ENCODE measurements at places on chromosomes 5 and 9.

DNA sequence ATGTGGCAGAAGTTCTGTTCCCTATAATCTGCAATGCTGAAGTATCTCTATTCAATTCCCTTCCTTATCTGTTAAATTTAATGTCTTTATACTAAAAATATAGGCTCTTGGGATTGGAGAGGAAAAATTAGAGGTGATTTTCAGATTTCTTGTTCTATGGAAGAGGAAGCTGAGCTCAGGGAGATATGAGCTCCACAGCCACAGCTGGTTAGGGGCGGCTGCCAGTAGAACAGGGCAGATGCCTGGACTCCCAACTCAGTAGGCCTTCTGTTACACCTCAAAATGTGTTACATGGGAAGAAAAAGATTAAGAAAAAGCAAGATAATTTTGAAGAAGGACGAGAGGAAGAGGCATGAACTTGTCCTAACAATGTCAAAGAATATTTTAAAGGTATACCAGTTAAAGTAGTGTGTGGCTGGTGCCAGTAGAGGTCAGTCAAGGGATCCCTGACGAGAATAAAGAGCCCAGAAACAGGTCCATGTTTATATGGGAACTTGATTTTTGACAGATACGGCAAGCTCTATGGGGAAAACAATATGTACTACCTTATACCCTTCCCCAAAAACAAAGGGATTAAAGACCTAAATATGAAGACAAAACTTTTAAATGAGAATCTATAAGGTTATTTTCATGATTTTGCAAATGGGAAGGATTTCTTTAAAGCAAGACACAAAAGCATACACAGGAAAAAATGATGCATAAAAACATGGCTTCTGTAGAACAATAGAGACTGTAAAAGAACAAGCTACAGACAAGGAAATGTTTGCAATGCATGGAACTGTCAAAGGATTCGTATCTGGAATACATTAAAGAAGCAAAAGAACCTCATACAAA lies 28.7 kb downstream of the DNAJC21 start:
- DNase-seq, result peak; percentile 17

DNA sequence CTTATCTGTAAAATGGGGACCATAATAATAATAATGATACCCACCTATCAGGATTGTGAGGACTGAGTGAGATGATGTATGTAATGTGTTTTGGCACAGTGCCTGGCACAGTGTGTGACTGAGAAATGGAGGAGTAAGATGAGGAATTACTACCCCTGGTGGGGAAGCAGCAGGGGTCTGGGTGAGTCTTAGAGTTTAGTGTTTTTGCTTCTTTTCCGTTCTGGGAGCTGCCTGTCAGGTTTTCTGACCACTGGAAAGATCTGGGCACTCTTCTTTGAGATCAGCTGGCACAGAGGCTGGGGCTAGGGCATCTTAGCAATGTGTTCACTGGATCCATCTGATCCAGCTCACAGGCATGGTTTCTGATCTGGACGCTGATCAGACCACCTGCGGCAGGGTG lies 8.5 kb downstream of the LCP2 start:
- DNase-seq, result no peak

DNA sequence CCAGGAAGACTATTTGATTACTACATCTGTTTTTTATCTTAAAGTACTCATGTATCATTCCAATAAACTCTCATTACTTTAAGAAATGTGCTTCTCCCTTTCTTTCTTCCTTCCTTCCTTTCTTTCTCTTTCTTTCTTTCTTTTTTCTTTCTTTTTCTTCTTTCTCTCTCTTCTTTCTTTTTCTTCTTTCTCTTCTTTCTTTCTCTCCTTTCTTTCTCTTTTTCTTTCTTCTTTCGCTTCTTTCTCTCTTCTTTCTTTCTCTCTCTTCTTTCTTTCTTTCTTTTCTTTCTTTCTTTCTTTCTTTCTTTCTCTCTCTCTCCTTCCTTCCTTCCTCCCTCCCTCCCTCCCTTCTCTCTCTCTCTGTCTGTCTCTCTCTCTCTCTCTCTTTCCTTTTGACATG lies 298.6 kb upstream of the ANKH start:
- no peak for DNase-seq

DNA sequence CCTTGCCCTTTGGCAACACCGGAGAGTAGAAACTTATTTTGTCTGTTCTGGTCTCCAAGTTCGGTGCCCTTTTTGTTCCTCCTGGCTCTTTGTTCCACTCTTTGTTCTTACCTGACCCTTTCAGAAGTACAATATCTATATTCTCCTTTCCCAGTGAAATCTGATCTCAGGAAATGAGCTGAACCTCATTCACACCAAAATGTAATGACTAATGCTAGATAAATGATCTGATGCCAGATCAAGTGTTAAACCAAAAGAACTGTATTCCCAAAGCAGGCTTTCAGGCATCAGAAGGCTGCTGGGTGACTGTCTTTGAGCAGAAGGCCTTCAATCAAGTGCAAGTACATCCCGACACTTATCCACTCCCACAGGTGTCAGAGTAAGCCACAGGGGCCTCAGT lies 156.4 kb downstream of the SPOCK1 start:
- DNase-seq, result no peak

DNA sequence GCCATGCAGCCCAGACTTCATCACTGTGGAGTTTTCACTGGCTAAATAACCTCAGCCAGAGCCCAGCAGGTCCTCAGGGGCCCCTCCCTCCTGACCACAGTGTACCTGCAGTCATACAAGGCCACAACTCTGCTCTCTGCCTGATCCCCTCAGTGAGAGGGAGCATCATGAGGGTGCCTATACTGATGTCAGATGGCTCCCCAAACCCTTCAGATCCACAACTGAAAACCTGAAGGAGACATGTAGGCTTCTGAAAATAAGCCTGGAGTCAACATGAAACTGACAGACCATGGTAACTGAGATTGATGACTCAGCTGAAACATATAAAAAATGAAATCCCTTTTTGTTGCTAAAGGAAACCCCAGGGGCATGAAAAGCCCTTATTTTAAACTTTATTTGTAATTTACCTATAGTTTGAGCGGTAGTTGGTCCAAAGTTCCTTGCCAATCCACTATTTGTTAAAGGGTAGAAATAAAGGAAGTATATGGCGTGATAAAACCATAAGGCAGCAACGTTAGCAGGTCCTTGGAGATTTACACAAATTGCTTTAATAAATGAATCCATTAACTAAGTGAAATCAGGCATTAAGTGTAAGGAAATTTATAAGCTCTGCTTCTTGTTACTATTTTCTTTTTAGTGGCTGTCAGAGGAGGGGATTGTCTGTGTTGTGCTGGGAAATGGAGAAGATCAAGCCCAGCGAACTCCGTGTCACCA lies 68.3 kb downstream of the FGF1 start:
- no peak for DNase-seq

DNA sequence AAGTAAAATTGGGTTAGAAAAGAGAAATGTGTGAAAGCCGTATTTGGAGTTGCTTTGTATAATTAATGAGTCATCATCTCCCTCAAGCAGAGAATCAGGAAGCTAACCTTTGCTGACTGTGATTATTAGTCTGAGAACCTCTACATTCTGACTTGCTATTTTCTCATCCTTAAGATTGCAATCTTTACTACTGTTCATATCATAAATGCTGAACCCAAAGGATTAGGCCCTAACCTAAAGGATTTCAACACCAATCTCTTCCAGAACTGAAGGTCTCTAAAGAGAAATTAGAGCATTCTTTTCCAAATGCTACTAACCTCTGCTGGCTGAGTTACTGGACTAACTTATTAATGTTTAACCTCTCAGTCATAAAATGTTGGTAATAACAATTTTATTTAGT lies 538.1 kb upstream of the MEF2C start:
- DNase-seq, result no peak

DNA sequence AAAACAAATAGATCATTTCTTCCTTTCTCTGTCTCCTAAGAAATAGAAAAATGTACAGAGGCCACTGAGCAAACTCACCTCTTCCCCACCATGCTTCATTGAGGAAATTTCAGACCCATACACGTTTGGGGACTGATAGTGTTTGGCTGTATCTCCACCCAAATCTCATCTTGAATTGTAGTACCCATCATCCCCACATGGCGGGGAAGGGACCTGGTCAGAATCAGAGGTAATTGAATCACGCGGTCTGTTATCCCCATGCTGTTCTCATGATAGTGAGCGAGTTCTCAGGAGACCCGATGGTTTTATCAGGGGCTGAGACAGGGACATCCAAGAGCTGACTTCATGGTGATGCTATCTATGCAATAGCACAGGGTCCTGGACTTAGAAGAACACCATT lies 1655.8 kb downstream of the MAT2B start:
- DNase-seq, result no peak

GRCh38 chr5:43997647-43998272 lies 391.5 kb downstream of the FGF10 start:
- no peak for DNase-seq

DNA sequence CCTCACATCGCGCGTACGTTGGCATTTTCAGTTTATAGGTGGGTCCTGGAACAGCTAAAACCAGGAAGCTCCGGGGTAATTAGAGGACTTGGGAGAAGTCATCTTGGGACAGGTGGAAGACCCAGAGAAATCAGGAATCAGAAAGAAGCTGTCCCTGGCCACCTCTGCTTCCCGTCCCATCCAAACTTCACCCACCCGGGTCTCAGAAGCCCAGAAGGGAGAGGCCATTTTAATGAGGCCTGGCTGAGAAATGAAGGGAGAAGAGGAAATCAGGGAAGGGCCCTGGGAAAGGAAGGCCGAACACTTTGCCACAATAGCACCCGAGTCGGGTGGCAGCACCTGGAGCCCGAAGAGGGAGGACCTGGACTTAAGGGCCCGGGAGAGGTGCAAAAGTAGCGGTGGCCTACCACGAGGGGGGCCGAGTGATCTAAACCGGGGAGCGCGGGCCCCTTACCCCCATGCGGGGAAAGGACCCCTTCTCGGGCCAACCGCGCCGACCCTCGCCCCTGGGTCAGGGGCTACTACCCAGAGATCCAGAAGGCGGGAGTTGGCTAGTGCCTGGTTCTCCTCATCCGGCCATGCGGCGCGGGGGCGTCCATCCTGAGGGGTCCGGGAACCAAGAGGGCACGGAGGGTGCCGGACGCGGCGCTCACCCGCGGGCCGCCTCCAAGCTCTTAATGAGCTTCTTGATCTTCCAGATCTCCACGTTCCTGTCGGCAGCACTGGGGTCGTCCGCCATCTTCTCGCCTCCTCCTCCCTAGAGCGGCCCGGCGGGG lies 668 bp downstream of the ETF1 start:
- DNase-seq, result no peak

- no peak for DNase-seq
Measured at GRCh38 chr5:119426057-119426456, 26.2 kb upstream of the HSD17B4 start.

DNA sequence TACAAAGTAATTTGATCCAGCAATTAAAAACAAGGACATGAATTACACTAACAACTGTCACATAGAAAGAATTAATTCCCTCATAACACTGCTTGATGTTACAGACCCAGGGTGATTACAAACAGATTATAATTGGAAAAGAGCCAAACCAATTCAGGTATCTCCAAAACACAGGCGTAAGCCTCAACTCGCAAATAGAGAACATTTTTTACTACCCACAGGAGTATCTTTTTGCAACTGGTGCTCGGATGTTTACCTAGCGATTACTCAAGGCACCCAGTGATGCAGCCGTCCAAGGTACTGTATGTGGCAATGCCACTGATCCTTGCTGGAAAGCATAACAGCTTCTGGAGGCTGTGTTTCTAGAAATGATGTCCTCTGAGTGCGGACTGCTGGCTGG lies 386.1 kb upstream of the KIF2A start:
- DNase-seq, result no peak

- DNase-seq, result no peak
Measured at GRCh38 chr9:121574774-121575519, 75.3 kb upstream of the GGTA1 start.

GRCh38 chr9:3608011-3608410 lies 82.2 kb upstream of the RFX3 start:
- DNase-seq, result no peak

GRCh38 chr5:156655732-156656131 lies 194.4 kb upstream of the PPP1R2B start:
- no peak for DNase-seq

- no peak for DNase-seq
Measured at GRCh38 chr5:161676103-161676502, 9.4 kb upstream of the GABRA6 start.

- DNase-seq, result no peak
Measured at GRCh38 chr5:60382716-60383115, 317.2 kb downstream of the DEPDC1B start.

DNA sequence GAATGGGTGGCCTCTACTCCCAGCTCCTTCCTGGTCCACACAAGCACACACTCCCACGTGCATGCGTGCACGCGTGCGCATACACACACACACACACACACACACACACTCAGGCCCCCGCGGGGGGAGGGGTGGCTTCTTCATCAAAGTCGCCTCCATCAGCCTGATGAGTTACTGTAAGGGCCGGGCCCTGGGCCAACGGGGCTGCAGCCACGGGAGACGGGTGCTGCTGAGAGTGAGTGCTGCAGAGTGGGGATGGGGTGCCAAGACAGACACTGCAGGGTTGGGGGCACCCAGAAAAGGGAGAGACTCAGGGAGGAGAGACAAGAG lies 18.1 kb downstream of the CNTFR start:
- DNase-seq, result no peak

GRCh38 chr9:14086495-14086894 lies 227.4 kb downstream of the NFIB start:
- no peak for DNase-seq

GRCh38 chr5:160463740-160464465 lies 42.2 kb downstream of the PTTG1 start:
- DNase-seq, result no peak

GRCh38 chr9:33151007-33151557 lies 16.1 kb downstream of the B4GALT1 start:
- DNase-seq, result peak; percentile 37

GRCh38 chr9:134283692-134284265 lies 42.5 kb upstream of the RXRA start:
- DNase-seq, result no peak
